ENCODE measurements at places on chromosomes 2 and 18.

DNA sequence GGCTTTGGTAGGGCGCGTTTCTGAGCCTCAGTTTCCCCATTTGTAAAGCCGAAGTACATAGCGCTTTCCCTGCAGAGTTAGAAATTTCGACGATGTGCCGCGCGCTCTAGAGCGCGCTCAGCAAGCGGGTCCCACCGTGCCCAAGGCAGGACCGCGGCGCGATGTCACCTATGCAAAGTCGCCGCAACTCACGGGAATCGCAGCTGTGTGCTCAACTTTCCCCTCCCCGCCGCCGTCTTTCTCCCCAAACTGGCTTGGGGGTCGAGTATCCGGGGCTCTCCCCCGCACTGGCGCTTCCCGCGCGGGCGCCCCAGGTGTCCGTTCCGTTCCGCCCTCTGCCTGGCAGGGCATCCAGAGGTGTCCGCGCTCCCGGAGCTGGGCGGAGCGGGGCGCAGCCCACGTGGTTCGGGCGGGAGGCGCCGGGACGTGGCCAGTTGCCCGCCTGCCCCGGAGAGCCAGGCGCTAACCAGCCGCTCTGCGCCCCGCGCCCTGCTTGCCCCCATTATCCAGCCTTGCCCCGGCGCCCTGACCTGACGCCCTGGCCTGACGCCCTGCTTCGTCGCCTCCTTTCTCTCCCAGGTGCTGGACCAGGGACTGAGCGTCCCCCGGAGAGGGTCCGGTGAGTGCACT is at the start of gene MLPH:
Gene MLPH, plus strand, starts transcription at position 433 of the 630 bp plus-strand sequence. CDS start 6,176 bp downstream, outside the sequence.
- DNase-seq: no peak

- peak; percentile 76 for DNase-seq
Observed at GRCh38 chr2:20378891-20379519, 28.4 kb upstream of the PUM2 start.

DNA sequence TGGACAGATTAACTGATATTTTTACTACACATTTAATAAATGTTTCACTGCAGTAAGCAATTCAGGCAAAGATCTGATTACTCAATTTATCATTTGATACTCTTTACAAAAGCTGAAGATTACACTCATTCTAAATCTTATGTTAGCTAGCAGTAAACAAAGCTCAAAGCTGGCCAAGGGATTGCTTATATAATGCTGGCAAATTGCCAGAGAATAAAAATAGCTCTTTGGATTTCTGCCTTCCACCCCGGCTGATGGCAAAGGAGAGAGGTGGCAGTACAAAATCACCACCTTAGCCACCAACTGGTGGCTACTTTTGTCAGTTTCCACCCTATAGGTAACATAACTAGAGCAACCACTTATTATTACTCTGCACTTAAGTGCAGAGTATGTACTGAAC is 320.5 kb downstream of the FSIP2 start:
- peak; percentile 17 for DNase-seq

GRCh38 chr2:10331027-10331701 is 28.5 kb downstream of the HPCAL1 start:
- peak; percentile 9 for DNase-seq

DNA sequence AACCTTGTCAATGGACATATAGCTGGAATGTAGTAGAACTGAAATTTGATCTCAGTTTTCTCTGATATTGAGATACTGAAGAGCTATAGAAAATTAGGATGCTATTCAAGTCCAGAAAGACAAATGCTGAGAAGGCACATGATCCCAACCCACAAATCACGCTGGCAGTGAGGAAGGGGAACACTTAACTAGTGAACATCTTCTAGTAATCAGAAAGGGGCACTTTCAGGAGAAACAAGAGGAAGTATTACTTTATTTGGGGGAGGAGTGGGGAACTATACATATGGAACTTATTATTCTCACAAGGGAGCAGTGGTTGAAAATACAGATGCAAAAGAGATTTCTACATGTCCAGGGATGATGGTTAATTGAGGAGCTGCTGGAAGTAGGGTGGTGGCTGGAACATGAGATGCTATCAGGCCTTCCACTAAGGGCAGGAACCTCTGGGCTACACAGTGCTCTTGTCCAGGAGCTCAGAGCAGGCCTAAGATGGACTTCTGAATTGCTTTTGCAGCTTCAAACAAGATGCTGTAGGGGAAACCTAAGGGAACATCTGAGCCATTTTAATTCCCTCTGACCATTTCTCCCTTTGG is 79.3 kb downstream of the TGFA start:
- DNase-seq: no peak

- no peak for DNase-seq
Observed at GRCh38 chr2:232502511-232502910, 14.9 kb upstream of the ECEL1 start.

DNA sequence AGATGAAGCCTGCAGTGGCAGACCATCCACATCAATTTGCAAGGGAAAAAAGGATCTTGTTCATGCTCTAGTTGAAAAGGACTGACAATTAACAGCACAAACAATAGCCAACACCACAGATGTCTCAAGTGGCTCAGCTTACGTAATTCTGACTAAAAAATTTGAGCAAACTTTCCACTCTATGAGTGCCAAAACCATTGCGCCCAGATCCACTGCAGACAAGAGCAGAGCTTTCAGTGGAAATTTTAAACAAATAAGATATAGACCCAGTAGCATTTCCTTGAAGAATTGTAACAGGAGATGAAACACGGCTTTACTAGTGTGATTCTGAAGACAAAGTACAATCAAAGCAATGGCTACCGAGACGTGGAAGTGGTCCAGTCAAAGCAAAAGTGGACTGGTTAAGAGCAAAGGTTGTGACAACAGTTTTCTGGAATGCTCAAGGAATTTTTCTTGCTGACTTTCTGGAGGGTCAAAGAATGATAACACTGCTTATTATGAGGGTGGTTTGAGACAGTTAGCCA is 12.0 kb upstream of the ZNF396 start:
- no peak for DNase-seq

DNA sequence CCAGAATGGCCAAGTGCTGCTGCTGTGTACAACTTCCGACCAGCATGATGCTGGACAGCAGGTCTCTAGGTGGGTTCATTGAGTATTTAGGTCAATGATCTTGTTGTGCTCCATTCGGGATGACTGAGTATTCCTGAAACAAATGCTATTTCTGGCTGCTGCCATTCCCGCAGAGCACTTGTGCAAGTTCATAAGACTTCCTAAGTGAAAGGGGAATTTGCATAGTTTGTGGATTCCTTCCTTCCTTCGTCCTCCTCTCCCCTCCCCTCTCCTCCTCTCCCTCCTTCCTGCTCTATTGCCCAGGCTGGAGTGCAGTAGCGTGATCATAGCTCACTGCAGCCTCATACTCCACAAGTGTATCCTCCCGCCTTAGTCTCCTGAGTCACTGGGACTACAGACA is 40.4 kb downstream of the LDLRAD4 start:
- no peak for DNase-seq

DNA sequence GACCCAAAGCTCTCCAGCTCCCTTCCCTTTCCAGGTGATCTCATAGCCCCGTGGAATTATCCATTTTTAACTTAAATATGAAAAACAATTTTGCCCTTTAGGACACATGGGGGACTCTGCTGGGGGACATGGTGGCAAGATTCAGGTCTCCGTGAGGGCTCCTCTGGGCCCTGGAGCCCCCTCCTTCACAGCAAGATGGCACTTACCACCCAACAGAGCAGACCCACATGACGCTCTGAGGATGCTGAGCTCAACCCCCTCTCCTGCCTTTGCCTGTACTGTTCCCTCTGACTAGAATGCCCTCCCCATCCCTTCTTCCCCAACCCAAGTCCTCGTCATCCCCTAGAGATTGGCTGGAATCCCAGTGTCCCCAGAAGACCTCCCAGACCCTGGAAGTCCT is 17.2 kb downstream of the TEX51 start:
- DNase-seq: no peak

GRCh38 chr2:164891460-164891859 is 49.8 kb upstream of the COBLL1 start:
- no peak for DNase-seq
